ENCODE measurements at places on chromosomes 2 and 18.

- DNase-seq = peak; percentile 26
These were observed 4.8 kb downstream of the TNFRSF11A start for GRCh38 chr18:62329691-62330454.

DNA sequence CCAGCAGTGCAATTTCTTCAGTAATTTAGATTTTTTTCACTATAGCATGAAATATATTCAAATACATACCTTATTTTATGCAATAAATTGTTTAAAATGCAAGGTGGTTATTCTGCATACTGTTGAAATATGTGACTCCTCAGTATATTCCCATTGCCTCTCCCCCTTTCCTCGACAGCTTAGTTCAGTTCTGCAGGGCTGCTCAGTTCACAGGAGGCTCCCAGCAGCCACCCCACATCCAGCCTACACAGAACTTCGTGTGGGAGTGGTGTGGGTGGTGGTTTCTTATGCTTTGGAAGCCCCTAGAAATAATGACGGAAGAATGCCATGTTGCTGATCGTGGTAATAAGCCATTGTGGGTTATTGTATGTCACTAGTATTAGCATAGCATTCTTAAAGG, 79.7 kb downstream of the FAM210A start:
- DNase-seq = no peak

DNA sequence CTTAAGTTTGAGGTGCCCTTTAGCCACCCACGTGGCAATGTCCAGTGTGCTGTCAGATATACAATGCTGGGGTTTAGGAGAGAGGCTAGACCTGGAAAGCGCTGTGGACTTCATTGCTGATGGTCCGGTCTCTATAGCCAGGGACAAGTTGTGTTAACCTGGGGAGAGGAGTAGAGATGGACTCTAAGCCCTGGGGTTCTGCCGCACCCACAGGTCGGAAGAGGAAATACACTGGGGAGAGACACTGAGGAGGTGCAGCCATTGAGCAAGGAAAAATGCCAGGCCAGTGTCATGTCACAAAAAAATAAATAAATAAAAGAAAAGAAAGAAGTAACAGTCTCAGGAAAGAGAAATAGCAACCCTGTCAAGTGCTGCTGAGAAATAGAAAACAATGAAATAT, 106.9 kb upstream of the CBLN2 start:
- no peak for DNase-seq

DNA sequence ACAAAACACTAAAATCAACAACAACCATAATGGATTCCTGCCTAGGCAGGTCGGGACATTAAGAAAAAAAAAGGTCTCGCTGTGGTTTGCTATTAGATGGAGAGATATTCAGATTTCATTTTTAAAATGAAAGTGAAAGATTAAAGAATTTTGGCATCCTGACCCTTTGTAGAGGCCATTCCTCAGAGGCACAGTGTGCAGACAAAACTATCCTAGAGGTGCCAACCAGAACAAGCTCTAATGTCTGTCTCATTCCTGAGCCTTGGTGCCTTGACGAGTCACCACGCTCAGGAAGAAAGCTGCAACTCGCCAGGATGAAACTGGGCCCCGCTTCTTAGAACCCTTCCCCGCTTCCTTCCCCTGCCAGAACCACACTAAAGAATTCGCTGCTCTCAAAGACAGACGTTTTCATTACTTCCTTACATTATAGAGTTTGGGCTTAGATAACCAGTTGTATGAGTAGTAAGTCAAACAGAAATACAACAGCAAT, 156.0 kb downstream of the TGIF1 start:
- no peak for DNase-seq

DNA sequence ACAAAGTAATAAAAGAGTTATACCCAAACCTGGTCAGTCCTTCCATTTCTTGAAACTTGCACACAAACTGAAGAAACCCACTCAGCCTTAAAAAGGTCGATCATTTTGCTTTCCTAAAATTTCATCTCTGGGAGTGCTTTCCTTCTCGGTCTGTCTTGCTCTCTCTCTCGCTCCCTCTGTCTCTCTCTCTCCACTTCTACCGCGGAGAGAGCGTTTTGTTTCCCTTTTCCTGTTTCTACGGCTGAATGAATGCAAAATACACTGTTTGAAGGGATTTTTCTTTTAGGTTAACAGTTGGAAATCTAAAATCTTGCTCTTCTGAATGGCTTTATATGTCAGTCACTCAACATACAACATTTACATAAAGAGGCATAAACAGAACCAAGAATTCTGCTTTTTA, 424.2 kb downstream of the TGIF1 start:
- no peak for DNase-seq

DNA sequence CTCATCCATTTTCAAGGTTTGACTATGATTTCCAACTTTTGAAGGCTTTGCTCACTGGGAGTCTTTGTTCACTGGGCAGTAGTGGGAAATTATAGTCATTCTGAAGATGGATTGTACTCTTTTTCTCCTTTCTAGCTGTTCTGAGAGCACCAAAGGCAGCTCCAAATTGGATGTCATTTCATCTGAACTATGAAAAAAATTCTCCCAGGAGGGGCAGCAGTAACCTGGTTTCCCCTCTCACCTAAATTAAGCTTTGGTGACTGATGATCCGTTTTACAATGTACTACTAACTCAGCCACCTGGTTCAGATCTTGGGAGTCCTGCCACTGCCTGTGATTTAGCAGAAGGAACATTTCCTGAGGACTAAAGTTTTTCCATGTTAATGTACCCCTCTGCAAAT, 17.6 kb downstream of the ARHGEF33 start:
- no peak for DNase-seq

DNA sequence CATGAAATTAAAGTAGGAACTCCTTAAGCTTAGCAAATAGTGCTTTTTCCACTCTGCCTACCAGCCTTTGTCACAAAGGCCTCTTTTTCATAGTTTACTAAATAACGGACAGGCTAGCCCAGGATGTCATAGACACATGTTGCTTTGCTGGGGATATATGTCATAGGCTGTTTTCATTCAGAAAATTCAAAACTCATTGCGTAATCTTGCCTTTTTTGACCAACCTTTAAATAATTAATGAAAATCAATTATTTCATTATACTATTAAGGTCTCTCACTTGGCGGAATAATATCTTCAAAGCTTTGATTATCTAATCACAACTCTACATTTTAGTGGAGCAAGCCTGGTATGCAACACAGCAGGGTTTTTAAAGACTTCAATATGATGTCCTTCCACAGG, 1245.7 kb upstream of the LRRTM1 start:
- no peak for DNase-seq

- no peak for DNase-seq
These were observed 91.8 kb downstream of the MTCL1 start for GRCh38 chr18:8797206-8797605.

- no peak for DNase-seq
These were observed 168.4 kb downstream of the ARL4C start for GRCh38 chr2:234328444-234328990.

DNA sequence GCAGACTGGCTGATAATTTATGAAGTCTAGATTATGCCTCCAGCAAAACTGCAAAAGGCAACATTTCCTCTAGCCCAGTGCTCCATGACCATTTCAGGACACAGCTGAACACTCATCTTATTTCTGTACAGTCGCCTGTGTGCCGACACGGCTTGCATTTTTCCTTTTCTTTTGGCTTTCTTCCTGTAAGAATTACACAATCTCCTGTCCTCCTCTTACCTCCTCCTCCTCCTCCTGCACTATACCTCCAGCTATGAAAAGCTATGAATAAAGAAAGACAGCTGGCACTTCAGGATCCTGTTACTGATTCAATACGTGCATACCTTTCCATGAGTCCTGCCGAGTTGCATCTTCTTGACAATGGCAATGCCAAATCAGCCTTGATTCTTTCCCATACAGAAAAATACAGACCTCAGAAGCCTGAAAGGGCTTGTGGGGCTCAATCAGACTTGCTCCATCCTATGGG, 32.2 kb upstream of the TRIB2 start:
- DNase-seq = no peak

GRCh38 chr2:46967990-46968647, 52.5 kb upstream of the MCFD2 start:
- DNase-seq = no peak

DNA sequence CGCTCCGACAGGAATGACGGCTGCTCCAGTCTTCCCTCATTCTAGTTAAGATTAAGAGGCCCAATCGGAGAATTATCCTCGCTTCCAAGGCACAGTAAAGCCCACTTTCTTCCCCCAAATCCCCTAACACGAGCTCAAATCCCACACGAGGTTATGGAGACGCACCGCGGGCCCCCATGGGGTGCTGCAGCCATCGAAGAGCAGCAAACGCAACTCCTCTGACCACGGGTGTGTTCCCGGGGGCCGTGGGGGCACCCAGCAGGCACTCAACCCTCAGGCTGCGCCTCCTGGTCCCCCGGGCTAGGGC, 446 bp downstream of the COPS9 start:
- DNase-seq = no peak

DNA sequence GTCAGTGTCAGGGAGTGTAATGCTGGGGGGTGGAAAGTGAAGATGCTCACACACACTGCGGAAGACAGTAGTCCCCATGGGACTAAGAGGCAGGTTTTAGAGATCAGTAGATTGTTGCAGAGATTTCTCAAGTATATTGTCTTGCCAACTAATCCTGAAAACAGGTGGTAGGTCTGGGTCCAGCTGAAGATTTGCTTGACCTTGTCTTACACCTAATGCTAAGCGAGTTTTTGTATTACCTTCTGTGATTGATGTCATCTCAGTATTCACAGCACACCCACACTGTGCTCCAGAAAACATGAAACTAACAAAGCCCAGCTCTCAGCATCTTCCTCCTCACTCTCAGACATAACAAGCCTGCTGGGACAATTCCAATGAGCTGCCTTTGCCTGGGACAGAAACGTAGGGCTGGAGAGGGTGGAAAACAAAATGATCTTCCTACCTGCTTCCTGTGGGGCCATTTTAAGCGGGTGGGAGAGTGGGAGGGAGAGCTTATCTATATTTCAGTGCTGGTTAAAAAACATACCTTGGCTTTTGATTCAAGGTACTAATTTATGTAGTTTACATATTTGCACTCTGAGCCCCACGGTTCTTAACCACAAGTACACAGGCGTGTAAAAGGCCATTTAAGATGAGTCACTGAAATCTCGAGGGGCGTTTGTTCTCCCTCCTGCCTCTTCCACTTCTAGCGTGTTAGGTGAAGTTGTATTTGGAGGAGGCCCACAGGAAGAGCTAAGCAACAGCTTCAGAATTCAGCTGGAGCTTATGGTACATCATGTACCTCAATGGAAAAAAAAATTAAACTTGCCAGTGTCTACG, 23.1 kb upstream of the RBMS1 start:
- DNase-seq = no peak

GRCh38 chr2:27059141-27059820, 7.8 kb downstream of the AGBL5 start:
- no peak for DNase-seq

DNA sequence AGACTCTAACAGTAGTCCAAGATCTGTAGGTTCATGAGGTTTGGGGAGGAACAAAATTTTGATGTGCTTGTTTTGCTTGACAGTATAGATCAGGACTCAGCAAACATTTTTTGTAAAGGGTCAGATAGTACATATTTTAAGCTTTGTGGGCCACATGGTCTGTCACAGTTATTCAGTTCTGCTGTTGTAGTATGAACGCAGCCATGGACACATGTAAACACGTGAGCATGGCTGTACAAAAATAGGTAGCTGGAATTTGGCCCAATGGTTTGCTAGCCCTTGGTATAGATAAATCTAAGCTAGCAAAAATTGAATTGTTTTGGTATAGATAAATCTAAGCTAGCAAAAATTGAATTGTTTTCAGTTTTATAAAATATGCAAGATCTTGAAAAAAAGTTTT, 120.5 kb downstream of the HIBCH start:
- DNase-seq = no peak

DNA sequence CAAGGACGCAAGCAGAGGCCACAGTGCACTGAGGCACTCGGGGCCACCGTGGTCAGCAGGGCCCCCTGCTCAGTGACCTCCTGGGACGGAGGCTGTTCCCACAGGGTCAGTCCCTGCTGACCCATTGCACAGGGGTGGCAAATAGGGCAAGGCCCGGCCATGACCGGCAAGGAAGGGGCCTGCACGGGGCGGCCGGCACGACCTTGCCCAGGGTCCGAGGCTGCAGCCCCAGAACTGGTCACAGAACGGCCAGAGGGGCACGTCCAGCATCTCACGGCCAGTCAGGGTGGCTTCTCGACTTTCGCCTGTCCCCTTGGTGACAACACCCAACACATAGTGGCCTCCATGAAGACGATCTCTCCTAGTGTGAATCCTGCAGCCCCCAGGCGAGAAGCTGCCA, 27.6 kb upstream of the OTOS start:
- DNase-seq = no peak

- DNase-seq = no peak
These were observed 549 bp upstream of the DPP4 start for GRCh38 chr2:162074632-162074895.

GRCh38 chr2:136013136-136013685, 27.8 kb upstream of the DARS1 start:
- no peak for DNase-seq

GRCh38 chr2:120206022-120206581, 17.1 kb downstream of the TMEM185B start:
- DNase-seq = no peak

DNA sequence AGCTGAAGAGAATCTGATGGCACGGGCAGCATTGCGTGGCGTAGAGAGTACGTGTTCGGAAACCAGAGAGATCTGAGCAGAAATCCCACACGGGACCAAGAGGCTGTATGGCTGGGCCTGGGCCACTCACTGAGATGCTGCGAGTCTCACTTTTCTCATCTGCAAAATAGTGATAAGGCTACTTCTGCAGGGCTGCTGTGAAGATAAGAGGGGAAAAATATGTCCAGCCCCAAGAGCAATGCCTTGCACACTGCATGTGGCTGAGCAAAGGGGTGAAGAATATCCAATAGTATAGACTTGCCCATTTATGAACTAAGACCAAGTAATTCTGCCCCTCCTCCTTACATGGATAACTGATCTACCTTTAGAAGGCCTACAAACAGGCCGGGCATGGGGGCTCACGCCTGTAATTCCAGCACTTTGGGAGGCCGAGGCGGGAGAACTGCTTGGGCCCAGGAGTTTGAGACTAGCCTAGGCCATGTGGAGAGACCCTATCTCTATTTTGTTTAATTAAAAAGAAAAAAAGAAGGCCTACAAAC, 3.1 kb downstream of the FECH start:
- no peak for DNase-seq

DNA sequence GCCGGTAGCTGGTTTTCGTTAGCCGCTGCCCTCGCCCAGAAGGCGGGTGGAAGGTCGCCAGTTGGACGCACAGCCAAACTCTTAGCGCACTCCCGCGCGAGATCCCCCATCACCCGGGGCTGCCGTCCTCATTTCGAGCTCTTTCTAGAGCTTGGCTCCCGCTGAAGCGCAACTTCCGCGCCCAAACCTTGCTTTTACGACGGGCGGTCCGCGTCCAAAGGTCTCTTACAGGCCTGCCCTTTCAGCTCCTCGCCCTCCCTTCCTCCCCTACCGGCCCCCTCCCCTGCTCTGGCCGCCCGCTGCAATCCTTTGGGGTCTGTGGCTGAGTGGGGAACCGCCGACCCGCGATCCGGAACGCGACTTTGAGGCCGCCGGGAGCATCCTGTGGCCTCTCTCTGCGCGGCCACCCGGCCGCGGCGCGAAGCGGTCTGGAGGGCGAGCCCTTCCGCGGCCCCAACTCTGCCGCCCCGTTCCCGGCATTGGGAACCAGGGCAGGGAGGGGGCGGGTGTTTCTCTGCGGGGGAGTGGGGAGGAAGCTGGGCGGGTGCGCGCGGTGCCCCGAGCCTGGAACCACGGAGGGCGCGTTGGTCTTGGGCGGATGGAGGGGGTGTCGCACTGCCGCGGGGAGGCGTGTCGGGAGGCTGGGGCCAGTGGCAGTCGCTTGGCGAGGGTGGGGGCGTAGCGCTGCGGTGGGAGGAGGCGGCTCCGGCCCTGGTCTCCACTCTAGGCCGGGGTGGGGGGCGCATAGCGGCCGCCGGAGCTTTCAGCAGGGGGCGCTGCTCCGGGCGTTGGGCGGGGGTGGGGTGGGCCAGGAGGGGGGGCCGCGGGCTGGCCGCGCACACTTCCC, at the start of gene GDF7:
Gene GDF7 (plus strand): TSS at position 841 of the 847 bp plus-strand sequence. CDS start 96 bp downstream, outside the sequence.
- DNase-seq = no peak
